SJCRH30 (cell line): ENCODE measurements at places on chromosomes 7 and 10.

GRCh38 chr7:129864042-129864441 lies 88.7 kb downstream of the UBE2H start:
- peak; percentile 12 for DNase-seq

DNA sequence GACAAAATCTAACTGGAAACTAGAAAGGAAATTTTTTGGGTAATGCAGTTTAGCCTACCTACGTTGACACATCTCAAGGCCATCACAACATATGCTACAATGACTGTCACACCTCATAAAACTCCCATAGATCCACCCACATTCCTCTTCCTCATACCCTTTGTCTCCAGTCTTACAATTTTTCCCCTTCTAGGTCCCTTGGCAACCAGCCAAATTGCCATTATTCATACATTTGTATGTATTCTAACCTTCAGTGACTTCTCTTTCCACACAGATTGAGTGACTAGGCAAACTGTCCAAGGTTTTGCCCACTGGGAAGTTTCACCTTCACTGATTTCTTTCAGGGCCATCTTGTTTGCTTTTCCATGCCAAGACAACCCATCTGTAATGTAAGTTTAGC lies 100.5 kb upstream of the TPK1 start:
- DNase-seq = peak; percentile 7

DNA sequence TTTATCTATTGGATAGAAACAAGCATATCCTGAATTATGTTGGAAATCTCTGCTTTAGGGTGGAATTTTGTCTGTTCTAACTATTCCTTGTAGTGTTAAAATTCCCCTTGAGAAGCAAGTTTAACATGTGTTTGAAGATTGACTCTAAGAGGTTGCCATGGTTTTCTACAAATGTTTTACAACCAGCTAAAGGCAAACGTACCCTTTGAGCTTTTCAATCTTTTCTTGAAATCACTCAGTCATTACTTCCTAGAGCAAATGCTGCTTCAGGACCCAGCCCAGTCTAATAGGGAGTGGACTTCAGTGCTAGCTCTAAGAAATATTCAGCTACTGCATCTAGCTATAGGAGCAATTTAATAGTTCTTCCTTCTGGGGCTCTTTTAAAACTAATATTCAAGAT lies 118.8 kb upstream of the IFRD1 start:
- DNase-seq = no peak

GRCh38 chr7:38375453-38375852 lies 102.0 kb upstream of the TARP start:
- no peak for DNase-seq

DNA sequence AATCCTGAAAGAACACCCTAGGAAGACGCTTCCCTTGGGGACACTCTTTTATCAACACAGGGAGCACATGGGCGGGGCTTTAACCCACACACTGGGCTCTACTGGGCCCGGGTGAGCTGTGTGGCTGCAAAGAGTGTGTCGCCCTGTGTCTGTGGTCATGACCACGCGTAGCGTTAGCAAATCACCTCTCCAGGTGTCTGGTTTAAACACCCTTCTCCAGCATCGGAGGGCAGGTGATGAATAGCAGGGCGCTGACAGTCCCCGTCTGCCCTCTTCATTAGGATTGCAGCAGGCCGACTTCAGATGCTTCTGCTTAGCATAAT lies 127.7 kb downstream of the ADARB2 start:
- no peak for DNase-seq

- no peak for DNase-seq
Measured at GRCh38 chr10:123621492-123621891, 44.7 kb upstream of the GPR26 start.

DNA sequence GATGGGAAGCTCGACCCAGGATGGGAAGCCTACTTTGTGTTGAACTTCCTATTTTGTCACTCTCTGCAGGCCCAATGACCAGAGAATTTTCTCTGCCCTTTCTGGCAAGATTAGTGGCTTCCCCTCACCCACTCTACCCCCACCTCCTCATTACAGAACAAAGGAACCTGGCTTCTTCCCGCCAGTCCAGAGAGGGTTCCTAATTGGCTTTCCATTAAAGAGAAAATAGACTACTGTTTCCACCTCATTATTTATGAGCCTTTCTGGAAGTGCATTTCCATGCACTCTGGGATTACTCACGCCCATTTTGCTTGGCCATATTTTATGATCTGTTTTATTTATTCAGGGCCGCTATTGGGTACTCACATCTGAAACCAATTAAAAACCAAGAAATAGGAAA lies 94.9 kb upstream of the TCF7L2 start:
- no peak for DNase-seq

- no peak for DNase-seq
Measured at GRCh38 chr7:143352531-143353002, 9.9 kb downstream of the FAM131B start.

DNA sequence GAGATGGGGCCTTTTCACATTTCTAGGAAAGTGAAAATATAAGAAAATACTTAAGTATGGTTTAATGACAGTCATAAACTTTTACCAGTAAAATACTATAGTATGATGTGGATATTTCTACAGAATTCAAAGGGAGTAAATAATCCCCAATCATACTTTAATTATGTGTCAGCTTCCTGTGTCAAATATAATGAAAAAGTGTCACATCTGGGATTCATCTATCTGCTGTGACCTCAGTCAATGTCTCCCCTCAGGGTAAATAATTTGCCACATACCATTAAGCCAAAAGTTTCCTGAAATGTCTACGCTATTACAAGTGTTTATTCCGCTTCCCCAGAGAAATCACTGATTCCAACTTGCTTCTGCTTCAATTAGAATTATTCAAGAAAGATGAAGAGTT lies 110.5 kb downstream of the ITGA8 start:
- no peak for DNase-seq

GRCh38 chr7:5229451-5230264 lies 39.6 kb downstream of the WIPI2 start:
- no peak for DNase-seq

DNA sequence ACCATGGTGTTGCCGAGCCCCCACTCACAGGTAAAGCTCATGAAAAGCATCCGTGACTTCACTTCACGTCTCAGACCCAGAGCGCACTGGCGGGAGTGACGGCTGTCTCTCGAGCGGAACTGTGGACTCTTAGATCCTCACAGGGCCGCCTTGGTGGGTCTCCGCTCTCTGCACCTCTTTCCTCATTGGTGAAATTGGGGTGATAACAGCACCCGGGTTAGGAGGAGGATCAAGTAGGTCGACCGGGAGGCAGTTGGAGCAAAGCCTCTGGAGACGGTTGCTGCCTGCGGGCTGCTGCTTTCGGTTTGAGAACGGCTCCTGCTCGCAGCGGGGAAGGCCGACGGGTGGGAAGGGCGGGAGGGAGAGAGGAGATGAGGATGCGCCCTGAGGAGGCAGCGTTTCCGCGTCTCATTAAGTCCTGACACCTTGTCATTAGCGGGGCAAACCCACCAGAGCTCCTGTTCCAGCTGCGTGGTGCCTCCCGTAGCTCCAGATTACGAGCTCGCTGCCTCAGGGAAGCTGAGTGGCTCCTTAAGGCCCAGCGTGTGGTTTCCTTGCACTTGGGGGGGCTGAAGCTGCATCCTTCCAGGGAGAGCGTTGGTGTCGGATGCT lies 51.9 kb upstream of the CFAP46 start:
- no peak for DNase-seq

DNA sequence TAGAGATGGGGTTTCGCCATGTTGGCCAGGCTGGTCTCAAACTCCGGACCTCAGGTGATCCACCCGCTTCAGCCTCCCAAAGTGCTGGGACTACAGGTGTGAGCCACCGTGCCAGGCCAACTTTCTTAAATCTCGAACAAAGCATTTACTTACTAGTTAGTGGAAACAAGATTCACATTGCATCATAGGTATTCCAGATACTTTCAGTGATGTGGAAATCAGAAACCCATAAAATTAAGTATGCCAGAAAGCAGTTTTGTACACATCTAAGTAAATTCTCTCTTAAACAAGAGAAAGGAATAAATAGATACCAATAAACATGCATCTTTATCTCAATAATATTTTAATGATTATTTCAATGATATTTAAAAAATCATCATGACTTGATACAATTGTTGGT lies 75.5 kb downstream of the DGKI start:
- no peak for DNase-seq

- DNase-seq = no peak
Measured at GRCh38 chr7:101645951-101646350, 16.9 kb upstream of the MYL10 start.

- peak; percentile 94 for DNase-seq
Measured at GRCh38 chr10:77350711-77351119, 286.9 kb downstream of the KCNMA1 start.

- DNase-seq = no peak
Measured at GRCh38 chr10:131649617-131650016, 251.2 kb upstream of the PPP2R2D start.

- peak; percentile 32 for DNase-seq
Measured at GRCh38 chr10:53664282-53665019, 891.9 kb upstream of the MBL2 start.

DNA sequence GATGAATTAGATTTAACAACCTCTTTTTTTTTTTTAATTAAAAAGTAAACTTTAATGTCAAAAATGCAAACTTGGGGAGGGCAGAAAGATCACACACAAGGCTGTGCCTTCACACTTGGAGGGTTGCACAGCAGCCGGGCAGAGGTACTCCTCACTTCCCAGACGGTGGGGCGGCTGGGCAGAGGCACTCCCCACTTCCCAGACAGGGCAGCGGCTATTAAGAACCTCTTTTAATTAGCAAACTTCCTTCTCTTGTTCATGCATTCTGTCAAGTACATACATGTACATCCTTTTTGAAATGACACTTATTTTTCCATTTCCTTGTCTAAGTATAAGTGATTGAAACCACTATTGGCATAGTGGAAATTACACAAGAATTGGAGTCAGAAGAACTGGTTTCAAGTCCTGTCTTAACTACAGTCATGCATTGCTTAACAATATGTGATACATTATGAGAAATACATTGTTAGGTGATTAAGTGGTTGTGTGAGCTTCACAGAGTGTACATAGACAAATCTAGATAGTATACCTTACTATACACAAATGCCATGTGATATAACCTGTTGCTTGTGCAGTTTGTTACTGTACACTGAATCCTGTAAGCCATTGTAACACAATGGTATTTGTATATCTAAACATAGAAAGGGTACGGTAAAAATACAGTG lies 26.5 kb downstream of the BTRC start:
- no peak for DNase-seq

GRCh38 chr7:73887762-73888161 lies 26.8 kb downstream of the TMEM270 start:
- no peak for DNase-seq

- no peak for DNase-seq
Measured at GRCh38 chr7:33979807-33980355, 74.5 kb downstream of the BMPER start.
